ENCODE measurements at places on chromosomes 7 and 10. TPM values are rescaled to one million over a fixed set of nuclear protein-coding genes. Genes with fewer than 3 reads are reported as not detected.

GRCh38 chr10:73839276-73839966 is 28.0 kb upstream of the NDST2 start:
- DNase-seq, result no peak

GRCh38 chr10:116111483-116112095 is 161.4 kb downstream of the GFRA1 start:
- peak; percentile 4 for DNase-seq

GRCh38 chr7:18754766-18755165 is 259.2 kb downstream of the HDAC9 start:
- DNase-seq, result no peak

Gene OR9A4
- not detected for total RNA-seq
